Spleen (tissue), 13 donors: ENCODE measurements at places on chromosomes 3 and 15. TPM values are rescaled to one million over a fixed set of nuclear protein-coding genes. Genes with fewer than 3 reads are reported as not detected.
A peak's percentile ranks its signal among the peaks of the same experiment; 100 is the strongest.

FETUB gene
- not detected for total RNA-seq

OXTR gene
- 1.3 TPM for total RNA-seq

TMIE gene
- total RNA-seq = 1.3 TPM

CD96 gene
- total RNA-seq = 25.2 TPM

CKMT1A gene
- not detected for total RNA-seq

SLC28A1 gene
- total RNA-seq = 0.16 TPM

IGSF10 gene
- 0.43 TPM for total RNA-seq

ZIC4 gene
- not detected for total RNA-seq

GOLGA6L9 gene
- total RNA-seq = 3.0 TPM

DNASE1L3 gene
- total RNA-seq = 64.7 TPM

MOBP gene
- not detected for total RNA-seq

HES1 gene
- 40.3 TPM for total RNA-seq

CTXN2 gene
- not detected for total RNA-seq

CDC25A gene
- total RNA-seq = 1.7 TPM

- peaks cover 17% of the 10 kb centered on the region for H3K4me1 ChIP-seq
- H3K27me3 ChIP-seq = no peaks in the 10 kb centered on the region
- peaks cover 60% of the 10 kb centered on the region for H3K36me3 ChIP-seq
- H3K4me3 ChIP-seq = no peak overlapping the region
- H3K27ac ChIP-seq = no peak overlapping the region
Measured at GRCh38 chr3:185041540-185041939, 111.3 kb downstream of the C3orf70 start.

- H3K27me3 ChIP-seq = no peaks in the 10 kb centered on the region
- no peaks in the 10 kb centered on the region for H3K4me1 ChIP-seq
- DNase-seq = peak; percentile 66
- no peak overlapping the region for H3K27ac ChIP-seq
- H3K4me3 ChIP-seq = no peak overlapping the region
- H3K36me3 ChIP-seq = no peaks in the 10 kb centered on the region
Measured at GRCh38 chr3:126114443-126115386, 30.8 kb upstream of the SLC41A3 start.

DNA sequence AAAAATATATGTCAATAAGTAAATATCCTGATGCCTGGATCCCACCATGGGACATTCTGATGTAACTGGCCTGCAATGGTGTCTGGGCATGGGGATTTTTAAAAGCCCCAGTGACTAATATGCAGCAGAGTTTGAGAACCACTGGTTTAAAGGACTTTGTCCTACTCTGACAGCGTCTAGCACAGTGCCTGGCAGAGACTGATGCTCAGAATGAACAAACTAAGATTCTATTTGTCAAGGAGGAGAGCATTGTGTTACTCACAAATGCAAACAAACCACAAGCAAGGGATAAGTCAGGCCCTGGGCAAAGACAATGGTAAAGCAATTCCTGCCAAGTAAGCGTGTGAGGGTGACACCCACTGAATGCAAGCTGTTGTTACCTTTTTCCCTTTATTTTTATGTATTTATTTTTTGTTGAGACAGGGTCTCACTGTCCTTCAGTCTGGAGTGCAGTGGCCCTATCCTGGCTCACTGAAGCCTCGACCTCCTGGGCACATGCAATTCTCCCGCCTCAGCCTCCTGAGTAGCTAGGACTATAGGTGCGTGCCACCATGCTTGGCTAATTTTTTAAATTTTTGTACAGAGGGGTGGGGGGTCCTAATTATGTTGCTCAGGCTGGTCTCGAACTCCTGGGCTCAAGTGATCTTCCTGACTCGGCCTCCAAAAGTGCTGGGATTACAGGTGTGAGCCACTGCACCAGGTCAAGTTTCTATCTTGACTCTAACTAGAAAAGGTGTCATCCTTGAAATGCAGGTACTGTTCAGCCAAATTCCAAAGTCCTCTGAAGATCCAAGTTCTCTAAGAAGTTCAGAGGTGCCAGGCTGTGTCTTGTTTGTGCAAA lies 909 bp upstream of the GPD1L start:
- H3K36me3 ChIP-seq = no peaks in the 10 kb centered on the region
- peak overlapping the region; percentile 35 for H3K27ac ChIP-seq
- peaks cover 47% of the 10 kb centered on the region for H3K4me1 ChIP-seq
- no peaks in the 10 kb centered on the region for H3K27me3 ChIP-seq
- no peak overlapping the region for H3K4me3 ChIP-seq
- no peak for DNase-seq

- no peaks in the 10 kb centered on the region for H3K4me1 ChIP-seq
- DNase-seq = no peak
Measured at GRCh38 chr3:75294124-75294523, 370.0 kb upstream of the FRG2C start.

GRCh38 chr3:126113733-126114442 lies 30.0 kb upstream of the SLC41A3 start:
- no peaks in the 10 kb centered on the region for H3K27me3 ChIP-seq
- no peak overlapping the region for H3K4me3 ChIP-seq
- no peaks in the 10 kb centered on the region for H3K4me1 ChIP-seq

DNA sequence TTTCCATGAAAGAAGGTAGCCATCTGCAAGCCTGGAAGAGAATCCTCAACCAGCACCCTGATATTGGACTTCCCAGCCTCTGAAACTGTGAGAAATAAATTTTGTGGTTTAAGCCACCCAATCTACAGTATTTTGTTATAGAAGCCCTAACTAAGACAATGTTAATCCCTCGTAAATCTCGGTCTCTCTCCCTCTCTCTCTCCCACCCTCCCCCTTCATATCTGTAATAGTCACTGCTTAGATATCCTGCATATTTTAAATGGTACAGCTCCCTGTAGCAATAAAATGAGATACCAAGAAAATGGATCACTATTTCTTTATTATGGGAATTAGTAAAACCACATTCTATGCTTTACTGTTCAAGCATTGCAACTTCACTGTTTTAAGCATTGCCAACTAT lies 21.0 kb upstream of the FAM174B start:
- DNase-seq = no peak
- H3K4me3 ChIP-seq = no peak overlapping the region
- H3K27me3 ChIP-seq = no peaks in the 10 kb centered on the region
- H3K4me1 ChIP-seq = no peaks in the 10 kb centered on the region
- H3K27ac ChIP-seq = no peak overlapping the region
- no peaks in the 10 kb centered on the region for H3K36me3 ChIP-seq

GRCh38 chr3:175082631-175083030 lies 223.5 kb downstream of the NAALADL2 start:
- no peaks in the 10 kb centered on the region for H3K4me1 ChIP-seq
- no peaks in the 10 kb centered on the region for H3K27me3 ChIP-seq
- DNase-seq = no peak
- H3K4me3 ChIP-seq = no peak overlapping the region

- no peaks in the 10 kb centered on the region for H3K27me3 ChIP-seq
- H3K4me3 ChIP-seq = no peak overlapping the region
- H3K36me3 ChIP-seq = no peaks in the 10 kb centered on the region
- H3K4me1 ChIP-seq = peaks cover 12% of the 10 kb centered on the region
- no peak overlapping the region for H3K27ac ChIP-seq
Measured at GRCh38 chr3:27607370-27607769, 114.8 kb downstream of the EOMES start.

DNA sequence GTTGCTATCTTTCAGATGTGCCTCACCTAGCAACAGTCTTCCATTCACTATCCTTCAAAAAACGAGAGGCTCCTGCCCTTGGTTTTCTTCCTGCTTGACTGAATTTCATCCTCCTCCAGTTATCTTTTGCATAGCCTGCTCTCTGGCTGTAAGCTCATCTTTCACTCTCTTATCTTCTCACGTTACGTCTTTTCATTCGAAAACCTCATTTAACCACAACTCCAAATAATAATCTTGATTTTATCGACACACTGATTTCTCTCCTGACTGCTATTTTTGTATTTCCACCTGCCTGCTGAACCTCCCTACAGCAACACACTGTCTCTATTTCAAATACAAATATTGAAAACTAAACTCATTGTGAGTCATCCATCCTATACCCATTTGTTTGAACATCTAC lies 230.7 kb upstream of the TMC3 start:
- H3K27me3 ChIP-seq = no peaks in the 10 kb centered on the region
- DNase-seq = no peak
- no peaks in the 10 kb centered on the region for H3K36me3 ChIP-seq
- H3K4me3 ChIP-seq = no peak overlapping the region
- no peak overlapping the region for H3K27ac ChIP-seq

DNA sequence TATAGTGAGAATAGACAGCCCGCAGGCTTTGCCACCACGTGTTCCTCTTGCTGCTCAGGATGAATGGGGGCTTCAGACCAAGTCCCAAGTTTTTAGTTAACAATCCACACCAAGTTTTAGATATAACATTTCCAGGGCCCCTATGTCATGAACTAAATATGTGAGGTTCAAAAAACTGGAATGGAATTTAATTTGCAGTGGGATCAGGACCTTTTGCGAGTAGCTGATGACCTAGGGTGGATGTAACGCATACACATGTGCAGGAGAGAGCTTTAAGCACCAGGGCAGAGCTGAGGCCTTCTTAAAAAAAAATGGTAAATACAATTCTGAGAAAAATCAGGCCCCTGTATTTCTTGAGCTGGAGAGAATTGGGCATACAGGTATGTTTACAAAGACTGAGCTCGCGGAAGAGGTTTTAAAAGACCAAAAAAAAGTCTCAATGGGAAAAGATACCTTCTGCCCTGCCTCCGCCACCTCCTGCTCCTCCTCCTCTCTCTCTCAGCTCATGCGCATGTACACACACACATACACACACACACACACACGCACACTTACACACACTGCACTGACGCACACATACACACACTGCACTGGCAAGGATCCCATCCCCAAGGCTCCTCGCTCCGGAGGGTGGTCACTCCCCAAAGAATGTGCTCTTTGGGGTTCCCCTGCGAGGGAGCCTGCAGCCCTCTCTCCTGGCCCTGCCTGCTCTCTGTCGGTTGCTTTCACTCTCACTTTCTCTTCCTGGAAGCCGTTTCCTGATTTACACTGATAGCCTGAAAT lies 48.2 kb upstream of the IGF1R start:
- H3K27ac ChIP-seq = peak overlapping the region; percentile 42
- H3K4me1 ChIP-seq = peaks cover 4% of the 10 kb centered on the region
- peak; percentile 81 for DNase-seq

- no peaks in the 10 kb centered on the region for H3K36me3 ChIP-seq
- no peak overlapping the region for H3K4me3 ChIP-seq
- no peaks in the 10 kb centered on the region for H3K27me3 ChIP-seq
- DNase-seq = no peak
Measured at GRCh38 chr3:71271596-71271995, 311.9 kb downstream of the FOXP1 start.

DNA sequence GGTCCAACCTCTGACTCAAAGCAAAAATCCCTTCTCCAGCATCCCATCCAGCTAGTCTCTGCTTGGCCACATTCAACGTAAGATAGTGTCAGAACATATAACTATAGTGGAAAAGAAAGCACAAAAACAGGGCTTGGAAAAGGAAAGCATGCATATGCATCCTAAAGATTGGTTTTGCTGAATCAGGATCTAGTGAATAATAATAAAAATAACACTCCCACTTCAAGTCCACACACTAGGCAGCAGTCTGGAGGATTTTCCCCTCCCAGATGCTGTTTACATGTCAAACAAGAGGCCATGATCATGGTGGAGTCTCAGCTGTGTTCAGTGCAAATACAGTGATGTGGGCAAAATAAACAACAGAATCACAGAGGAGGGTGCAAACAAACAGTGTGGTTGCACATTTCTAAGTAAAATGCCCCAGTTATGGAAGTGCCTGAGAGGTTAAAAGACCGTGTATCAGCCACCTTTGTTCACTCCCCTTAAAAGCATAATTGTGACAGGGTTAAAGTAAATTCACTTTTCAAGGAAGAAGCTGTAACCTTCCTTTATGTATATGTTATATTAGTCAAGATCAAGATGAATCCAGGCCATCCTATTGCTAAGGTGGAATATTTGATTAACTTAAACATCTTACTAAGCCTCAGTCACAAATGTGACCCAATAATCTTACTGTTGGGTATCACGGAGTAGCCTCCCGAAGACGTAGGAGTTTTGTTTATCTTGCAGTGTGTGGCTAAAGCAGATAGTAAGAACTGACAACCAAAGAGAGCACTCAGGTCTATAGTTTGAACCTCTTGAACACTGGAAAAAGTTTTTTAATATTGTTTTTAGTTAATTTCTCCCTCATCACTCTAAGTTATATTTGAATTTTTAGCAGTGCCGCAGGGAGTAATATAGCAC lies 424.5 kb downstream of the SOX2 start:
- DNase-seq = no peak
- no peaks in the 10 kb centered on the region for H3K4me1 ChIP-seq
- H3K36me3 ChIP-seq = no peaks in the 10 kb centered on the region
- no peak overlapping the region for H3K4me3 ChIP-seq

GRCh38 chr3:185460719-185461350 lies 38.0 kb downstream of the TMEM41A start:
- DNase-seq = no peak
- no peak overlapping the region for H3K27ac ChIP-seq
- no peaks in the 10 kb centered on the region for H3K36me3 ChIP-seq

DNA sequence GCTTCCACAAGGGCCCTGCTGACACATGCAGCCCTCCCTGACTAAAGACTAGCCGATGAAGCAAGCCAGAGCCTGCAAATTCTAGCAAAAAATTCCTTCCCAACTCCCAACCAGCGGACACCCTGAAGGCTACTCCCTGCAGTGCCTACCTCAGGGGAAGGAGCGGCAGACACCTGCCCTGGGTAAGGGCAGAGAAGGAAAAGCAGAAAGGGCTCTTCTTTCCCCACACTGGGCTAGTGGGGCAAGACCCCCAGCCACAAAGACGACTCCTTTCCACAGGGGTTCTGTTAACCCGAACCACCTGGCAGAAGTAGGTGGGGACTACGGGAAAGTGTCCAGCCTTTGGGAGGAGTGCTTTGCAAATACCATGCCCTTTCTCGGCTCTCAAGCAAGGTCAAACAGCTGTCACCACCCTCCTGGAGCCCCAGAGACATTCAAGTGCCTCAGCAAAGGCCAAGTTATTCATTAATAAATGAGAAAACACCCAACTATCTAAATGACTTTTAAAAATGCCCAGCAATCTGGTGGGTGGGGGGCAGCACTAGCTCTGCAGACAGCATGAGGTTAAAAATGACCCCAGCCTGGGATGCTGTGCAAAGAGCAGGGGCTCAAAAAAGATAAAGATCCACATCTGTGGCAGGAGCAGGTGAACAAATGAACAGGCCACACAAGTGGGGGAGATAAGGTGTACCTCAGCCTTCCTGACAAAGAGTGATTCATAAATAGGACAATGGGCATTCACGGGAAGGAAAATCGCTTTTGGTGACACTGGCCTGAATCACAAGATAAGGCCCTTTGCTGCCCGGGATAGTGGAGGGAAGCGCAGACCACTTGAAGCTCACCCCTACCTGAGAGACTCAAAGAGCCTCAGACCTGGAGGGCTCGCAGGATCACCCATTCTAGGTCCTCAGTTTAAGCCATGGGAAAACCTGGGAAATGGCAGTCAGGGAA lies 33.0 kb downstream of the CCDC12 start:
- peak; percentile 47 for DNase-seq
- H3K27me3 ChIP-seq = no peaks in the 10 kb centered on the region
- peaks cover 61% of the 10 kb centered on the region for H3K4me1 ChIP-seq
- H3K27ac ChIP-seq = no peak overlapping the region
- H3K36me3 ChIP-seq = peaks cover 17% of the 10 kb centered on the region

DNA sequence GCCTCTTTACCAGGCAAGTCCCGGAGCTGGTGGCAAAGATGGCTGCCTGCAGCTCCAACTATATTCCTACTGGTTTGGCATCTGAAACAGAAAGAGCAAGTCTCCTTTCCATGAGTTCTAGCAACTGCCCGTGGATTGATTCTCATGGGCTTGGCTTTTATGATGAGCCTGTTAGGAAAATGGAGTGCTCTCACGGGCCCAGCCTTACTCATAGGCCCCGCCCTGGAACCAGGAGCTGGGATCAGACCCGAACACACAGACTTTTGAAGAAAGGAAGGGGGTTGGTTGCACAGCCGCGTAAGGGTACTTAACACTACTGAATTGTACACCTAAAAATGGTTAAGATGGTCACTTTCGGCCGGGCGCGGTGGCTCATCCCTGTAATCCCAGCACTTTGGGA lies 2.9 kb downstream of the NRROS start:
- peaks cover 35% of the 10 kb centered on the region for H3K36me3 ChIP-seq
- peak overlapping the region; percentile 87 for H3K27ac ChIP-seq
- no peak for DNase-seq
- H3K4me1 ChIP-seq = peaks cover 40% of the 10 kb centered on the region
- H3K4me3 ChIP-seq = no peak overlapping the region
